ENCODE measurements at places on chromosomes 5 and 9.

GRCh38 chr9:128231638-128232527 lies 28.7 kb downstream of the DNM1 start:
- no peak for DNase-seq

GRCh38 chr5:114477816-114478334 lies 116.0 kb downstream of the KCNN2 start:
- no peak for DNase-seq

GRCh38 chr5:147479949-147480348 lies 29.9 kb downstream of the DPYSL3 start:
- no peak for DNase-seq

- no peak for DNase-seq
These were observed 1.8 kb upstream of the ADAMTS13 start for GRCh38 chr9:133420392-133420827.

DNA sequence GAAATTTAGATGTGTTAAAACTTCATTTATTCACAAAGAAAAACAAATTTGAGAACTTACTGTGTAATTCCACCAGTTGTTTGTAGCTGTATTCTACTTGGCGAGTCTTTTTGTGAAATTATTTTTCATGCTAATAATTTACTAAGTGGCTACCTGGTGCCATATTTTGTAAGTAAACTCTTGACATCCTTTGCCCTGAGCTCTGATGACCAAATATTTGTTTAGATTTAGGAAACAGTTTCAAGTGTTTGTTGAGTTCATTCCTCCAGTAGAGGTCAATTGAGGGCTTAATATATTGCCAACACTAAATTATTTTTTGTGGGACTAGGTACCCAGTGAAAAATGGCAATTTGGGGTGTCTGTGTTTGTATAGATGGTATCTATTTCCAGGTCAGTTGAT lies 3.7 kb downstream of the CNTLN start:
- DNase-seq = no peak

GRCh38 chr9:9951556-9952160 lies 661.1 kb downstream of the PTPRD start:
- DNase-seq = no peak

- no peak for DNase-seq
These were observed 32.7 kb downstream of the OSMR start for GRCh38 chr5:38878391-38879077.

- DNase-seq = no peak
These were observed 13.9 kb upstream of the FEM1C start for GRCh38 chr5:115558388-115558956.

DNA sequence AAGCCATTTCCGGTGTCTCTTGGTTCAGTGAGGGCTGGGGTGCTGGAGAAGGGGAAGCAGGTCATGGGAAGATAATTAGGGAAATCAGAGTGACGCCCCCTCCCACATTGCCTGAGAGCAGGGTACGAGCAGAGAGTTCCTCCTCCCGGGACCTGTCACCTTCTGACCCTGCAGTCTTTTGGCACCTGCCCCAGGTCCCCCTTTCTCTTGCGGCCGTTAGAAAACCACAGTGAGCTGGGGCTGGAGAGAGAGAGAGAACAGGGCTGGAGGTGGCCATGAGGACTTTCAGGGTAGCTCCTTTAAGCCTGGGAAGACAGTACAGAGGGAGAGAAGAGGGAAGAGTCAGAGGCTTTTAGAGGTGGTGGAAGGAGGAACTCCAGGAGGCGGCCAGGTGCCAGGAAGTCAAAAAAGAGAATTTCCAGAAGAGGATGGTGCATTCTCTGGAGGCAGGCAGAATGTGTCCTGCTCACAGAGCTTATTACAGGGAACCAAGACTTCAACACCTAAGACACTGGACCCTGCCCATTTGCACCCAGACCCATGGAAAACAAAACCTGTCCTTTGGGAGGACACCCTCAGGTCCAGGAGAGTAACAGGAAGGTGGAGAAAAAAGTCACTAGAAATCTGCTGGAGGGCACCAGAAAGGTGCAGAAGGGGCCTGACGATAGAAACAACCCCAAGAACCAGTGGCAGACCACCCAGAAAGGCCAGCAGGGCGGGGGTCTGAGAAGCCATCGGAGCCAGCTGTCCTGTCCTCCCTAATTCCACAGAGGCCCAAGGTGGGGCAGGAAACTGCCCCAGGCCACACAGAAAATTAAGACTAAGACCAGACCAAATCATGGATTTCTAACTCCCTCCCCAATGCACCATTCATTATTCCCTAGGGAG lies 6.5 kb upstream of the ACSL6 start:
- DNase-seq = no peak

DNA sequence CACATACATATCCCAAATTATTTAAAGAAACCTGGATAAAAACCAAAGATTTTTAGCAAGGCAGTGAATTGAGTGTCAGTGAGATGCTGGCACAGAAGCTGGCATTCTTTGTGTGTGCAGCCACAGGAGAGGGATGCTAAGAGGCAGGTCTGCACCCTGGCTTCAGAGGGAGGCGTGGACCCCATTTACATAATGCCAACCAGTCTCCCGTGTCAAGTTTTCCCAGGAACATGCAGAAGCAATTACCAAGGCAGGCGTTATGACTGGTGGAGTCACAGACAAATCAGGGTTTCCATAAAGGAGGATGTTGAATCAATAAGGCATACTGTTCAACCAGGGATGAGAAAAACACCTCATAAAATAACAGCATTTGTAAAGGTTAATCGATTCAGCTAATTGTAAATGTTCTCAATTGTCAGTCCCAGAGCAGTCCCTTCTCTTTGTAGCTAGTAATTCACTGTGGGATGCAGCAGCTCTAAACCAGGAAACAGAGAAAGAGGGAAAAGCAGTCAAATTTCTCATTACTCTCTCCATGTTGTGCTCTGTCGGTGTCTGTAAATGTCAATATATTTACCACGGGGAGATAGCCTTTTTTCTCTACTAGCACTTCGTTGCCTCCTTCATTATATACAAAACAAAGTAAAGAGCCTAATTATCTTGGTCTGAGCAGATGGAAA lies 452.4 kb upstream of the GRAMD2B start:
- no peak for DNase-seq

- no peak for DNase-seq
These were observed 245.0 kb downstream of the FAM114A2 start for GRCh38 chr5:153793699-153794098.

DNA sequence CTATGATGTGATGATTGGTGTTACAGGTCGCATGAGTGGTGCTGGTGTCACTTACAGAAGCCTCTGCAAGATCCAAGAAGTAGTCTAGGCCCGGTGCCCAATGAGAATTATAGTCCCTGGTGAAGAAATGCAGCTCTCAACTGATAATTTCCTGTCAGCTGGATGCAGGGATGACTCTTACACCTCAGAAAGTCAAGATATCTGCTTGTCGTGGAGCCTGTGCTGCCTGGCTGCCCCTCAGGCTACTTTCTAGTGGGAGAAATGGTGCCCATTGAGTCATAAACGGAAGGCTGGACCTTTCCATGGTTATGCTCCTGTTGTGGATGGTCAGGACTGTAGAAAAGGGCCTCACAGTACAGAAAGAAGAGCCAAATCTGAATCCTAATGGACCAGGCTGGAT lies 46.8 kb upstream of the NXNL2 start:
- DNase-seq = no peak

- DNase-seq = no peak
These were observed 15.6 kb upstream of the DCP2 start for GRCh38 chr5:112960863-112961504.

GRCh38 chr5:11143456-11144267 lies 382.6 kb upstream of the DAP start:
- DNase-seq = no peak

DNA sequence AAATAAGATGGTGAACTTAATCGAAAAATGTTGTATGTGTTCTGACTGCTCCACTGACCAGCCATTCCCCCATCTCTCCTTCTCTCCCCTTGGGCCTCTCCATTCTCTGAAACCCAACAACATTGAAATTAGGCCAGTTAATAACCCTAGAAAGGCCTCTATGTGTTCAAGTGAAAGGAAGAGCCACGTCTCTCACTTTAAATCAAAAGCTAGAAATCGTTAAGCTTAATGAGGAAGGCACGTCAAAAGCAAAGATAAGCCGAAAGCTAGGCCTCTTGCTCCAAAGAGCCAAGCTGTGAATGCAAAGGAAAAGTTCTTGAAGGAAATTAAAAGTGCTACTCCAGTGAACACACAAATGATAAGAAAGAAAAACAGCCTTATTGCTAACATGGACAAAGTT lies 77.4 kb upstream of the NR5A1 start:
- DNase-seq = no peak

- no peak for DNase-seq
These were observed 4.9 kb upstream of the RICTOR start for GRCh38 chr5:39079147-39079546.

DNA sequence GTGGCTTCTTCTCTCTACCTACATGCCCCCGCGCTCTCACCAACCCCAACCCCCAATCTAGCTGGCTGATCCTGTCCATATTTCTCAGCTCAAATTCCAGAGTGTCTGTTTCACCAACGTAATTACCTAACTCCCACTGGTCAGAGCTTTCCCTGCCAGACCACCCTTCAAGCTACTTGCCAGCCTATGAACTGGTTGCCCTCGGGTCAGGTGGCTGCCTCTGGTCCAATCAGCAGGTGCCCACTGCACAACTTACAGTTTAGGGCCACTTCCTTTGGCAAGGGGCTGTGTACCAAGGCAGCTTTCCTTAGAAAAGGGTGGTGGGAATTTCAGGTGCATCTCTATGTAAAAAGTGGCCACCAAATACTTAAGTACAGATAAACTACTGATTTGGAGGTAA lies 92.2 kb upstream of the SLC30A5 start:
- DNase-seq = no peak

DNA sequence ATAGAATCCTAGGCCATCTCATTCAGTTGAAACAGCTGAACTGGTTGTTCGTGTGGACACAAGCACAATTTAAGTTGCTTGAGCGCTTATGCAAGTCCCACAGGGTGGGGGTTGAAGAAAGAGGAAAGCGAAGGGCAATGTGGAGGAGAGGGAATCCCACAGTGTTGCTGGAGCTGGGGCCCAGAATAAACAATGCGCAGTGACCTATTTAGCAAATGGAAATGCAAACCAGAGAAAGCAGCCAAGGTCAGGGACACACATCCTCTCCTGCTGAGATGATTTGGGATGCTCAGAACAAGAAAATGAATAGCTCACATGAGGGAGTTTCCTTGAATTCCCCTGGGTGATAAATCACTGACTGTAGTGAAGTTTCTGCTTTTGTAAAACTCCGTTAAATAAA lies 838.3 kb downstream of the TLE4 start:
- no peak for DNase-seq

GRCh38 chr5:654071-654778 lies 38.9 kb downstream of the TPPP start:
- DNase-seq = no peak

DNA sequence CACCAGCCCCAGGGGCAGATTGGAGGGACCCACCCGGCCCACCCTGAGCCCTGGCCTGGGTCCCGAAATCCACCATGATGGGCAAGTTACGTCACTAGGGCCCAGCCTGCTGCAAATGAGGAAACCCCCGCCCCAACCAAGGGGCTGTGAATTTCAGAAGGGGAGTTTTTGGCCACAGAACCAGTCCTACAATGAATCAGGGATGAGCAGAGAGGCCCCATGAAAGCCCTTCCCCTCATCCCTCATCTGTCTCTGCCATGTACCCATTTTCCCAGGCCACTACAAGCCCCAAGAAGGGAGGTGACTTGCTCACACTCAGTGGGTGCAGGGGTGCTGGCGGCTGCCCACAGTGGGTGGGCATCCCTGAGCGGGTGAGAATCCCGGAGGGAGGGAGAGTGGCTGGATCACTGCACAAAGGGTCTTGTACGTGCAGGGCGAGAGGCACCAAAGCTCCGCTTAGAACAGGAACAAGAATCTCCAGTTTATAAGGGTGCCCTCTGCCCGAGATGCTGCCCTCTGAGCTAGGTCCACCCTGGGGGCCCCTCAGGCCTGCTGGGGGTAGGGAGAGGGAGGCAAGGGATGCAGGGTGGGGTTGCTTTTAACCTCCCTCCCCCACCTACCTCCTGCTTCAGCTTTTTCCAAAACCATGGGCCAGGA lies 10.4 kb upstream of the TCF7 start:
- no peak for DNase-seq

DNA sequence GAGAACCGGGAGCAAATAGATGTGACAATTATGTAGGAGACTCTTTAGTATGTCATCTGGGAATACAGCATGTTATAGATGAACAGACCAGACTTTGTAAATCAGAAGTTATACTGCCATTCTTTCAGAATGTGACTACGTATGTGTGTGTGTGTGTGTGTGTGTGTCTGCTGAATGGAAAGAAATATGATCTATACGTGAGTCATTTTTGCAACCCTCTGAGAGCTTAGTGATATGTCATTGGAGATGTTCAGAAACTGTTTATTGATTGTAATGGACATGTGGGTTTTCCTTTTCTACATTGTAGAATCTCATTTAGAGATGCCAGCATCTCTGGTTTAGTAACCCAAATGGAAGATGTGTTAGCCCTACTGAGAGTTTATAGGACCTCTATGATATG lies 731.5 kb downstream of the TLE1 start:
- DNase-seq = no peak

DNA sequence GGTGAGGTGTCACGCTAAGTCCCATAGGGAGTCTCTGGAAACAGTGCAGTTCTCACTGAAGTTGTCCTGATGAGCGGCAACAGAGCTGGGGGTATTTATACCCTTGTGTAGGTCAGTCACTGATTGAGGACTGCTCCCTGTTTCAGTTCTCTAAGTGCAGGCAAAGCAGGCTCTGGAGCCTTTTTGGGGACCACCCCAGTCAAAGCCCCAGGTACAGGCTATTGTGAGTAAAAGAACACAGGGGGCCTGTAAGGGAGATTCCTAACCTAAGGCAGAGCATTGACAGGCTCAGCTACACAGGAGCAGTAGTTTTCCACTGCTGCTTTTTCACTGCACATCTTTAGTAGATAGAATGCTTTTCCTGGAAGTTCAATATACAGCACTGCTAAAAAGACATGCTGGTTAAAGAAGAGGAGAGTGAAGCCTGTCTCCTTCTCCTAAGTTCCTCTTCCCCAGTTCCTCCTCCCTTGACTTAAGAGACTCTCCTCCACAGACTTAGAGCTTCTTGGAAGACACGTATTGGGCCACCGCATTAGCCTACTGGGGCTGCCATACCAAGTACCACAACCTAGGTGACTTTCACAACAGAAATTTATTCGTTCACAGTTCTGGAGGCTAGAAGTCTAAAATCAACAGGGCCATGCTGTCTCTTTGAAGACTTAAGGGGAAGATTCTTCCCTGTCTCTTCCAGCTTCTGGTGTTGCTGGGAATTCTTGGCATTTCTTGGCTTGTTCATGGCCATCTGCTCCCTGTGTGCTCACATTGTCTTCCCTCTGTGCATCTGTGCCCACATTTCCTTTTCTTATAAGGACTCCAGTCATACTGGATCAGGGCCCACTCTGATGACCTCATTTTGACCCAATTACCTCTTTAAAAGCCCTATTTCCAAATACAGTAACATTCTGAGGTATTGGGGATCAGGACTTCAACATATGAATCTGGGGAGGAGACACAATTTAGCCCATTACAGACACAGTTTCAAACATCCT lies 221.0 kb downstream of the ESM1 start:
- no peak for DNase-seq

- DNase-seq = no peak
These were observed 16.4 kb upstream of the ALDH1B1 start for GRCh38 chr9:38376021-38376670.

GRCh38 chr5:5492087-5492933 lies 69.8 kb downstream of the ICE1 start:
- DNase-seq = no peak

Data from activated effector memory CD4-positive, alpha-beta T cell treated with Interleukin-2 at 50 U/mL for 16 hours (primary cell).